ENCODE measurements at places on chromosomes 11 and 22. TPM values are rescaled to one million over a fixed set of nuclear protein-coding genes. Genes with fewer than 3 reads are reported as not detected.

FOLH1 gene
- total RNA-seq = not detected

CNIH2 gene
- total RNA-seq = 46.0 TPM

SERGEF gene
- 41.6 TPM for total RNA-seq

CYTH4 gene
- total RNA-seq = not detected

- DNase-seq = no peak
Observed at GRCh38 chr22:44025171-44026065, 1.3 kb downstream of the PARVB start.

OR56B1 gene
- total RNA-seq = not detected

- peak; percentile 92 for DNase-seq
Observed at GRCh38 chr11:66045177-66045639, 3.8 kb downstream of the GAL3ST3 start.

DNA sequence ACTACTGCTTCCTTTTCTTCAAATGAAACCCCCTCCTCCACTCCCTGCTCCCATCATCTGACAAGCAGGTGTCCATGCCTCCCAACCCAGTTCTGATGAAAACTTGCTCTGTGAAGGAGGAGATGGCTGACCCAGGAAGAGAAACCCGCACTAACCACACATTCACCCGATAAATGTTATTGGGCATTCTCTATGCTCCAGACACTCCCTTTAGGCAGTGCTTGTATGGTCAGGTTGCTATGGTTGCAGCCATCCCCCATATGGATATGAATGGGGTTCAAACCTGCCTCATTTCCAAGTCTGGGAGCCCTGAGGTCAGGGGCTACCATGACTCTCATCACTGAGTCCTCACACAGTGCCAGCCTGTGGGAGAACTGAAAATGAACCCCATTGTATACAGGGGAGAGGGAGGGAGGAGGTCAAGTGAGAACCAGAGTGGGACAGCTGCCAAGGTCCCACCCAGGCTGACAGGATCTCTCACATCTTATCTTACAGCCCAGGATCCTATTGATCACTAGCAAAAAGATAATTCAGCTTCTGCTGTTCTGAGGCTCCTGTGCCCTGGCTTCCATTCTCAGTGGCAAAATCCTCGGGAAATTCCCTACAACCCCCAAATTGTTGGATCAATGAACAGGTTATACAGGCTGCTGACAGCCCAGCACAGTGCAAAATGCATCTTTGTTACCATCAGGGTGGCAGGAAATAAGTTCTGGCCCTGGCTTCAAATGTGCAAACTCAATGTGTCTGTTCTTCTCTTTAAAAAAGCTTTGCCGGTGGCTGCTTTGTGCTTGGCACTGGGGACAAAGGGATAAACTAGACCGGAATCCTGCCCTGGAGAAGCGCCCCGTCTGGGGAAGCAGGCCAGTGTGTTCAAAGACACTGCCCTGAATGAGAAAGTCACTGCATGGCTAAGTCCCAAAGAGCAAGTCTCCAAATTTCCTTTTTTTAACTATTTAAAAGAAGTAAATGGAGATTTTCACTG lies 22.7 kb upstream of the ACER3 start:
- no peak for DNase-seq

DNA sequence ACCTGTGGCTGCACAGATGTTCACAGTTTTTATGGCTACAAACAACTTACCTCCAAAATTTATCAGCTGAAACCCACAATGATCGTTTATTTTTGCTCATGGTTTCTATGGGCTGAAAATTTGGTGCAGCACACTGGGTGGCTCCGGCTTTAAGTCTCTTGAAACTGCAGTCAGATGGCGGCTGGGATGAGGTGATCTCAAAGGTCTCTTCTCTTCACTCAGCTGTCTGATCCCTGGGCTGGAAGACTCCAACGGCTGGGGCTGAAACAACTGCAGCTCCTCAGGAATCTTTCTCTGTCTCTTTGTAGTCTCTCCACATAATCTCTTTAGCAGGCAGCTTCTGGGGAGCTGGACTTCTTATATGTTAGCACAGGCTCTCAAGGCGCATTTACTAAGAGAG lies 117.3 kb upstream of the FAT3 start:
- DNase-seq = no peak

DNA sequence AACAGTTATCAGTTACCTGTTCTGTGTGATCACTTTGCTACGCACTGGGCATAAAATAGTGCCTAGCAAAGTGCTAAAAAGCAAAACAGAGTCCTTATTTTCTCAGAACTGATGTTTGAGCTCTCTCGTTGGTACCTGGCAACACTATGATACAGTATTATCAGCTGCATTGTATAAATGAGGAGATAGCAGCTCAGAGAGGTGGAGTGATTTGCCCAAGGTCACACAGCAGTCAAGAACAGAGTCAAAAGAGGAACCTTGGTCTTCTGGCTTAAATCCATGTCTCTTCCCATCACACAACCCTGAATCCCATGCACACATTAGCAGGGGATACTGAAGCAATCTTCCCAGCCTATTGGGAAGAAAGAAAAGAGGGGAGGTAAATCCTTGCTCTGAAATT lies 580.5 kb downstream of the SOX6 start:
- DNase-seq = no peak

- DNase-seq = no peak
Observed at GRCh38 chr22:24585461-24585860, 7.4 kb downstream of the LRRC75B start.

- no peak for DNase-seq
Observed at GRCh38 chr11:35478471-35479091, 46.8 kb downstream of the PAMR1 start.

GRCh38 chr11:69240332-69241074 lies 53.5 kb upstream of the MYEOV start:
- DNase-seq = no peak

DNA sequence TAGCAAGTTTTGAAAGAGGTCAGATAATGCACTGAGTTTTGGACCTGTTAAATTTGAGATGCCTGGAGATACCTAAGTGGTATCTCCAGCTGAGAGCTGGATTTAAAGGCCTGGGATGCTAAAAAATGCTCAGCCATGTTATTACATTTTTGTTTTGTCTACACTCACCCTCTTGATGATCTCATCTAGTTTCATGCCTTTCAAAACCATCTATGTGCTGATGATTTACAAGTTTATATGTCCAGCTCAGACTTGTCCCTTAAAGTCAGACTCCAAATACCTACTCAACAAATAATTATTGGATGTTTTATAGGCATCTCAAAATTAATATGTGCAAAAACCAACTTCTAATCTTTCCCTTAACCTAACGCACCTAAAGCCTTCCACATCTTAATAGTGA lies 103.6 kb upstream of the OR9G4 start:
- no peak for DNase-seq

DNA sequence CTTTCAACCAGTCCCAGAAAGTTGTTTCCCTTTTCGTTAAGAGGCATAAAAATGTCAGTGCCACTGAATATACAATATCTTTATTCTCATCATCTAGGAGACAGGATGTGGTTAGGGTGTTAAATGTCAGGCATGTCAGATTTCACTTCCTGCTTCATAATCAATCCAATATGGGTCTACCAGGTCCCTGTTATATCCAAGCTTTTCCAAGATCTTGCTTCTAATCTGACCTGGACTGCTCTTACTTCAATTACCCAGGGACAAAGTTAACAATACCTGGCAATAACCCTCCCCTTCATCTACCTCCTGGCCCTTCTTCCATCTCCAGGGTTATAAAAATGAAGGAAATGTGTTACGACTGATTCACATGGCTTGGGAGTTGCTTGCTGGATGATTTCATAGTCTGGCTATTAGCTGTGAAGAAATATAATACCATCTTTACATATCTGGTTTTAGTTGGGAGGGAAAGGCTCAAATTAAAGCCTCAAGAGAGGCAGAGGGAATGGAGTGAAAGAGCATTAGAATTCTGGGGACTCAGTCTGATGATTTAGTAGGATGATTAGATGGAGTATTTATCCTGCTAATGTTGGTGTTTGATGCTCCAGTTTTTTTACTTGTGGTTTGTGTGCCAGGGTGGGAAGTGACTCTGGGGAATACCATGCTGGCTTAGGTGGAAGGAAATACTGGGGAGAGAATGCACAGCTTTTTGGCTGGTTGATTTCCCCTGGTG lies 534.3 kb downstream of the ETS1 start:
- DNase-seq = no peak

DNA sequence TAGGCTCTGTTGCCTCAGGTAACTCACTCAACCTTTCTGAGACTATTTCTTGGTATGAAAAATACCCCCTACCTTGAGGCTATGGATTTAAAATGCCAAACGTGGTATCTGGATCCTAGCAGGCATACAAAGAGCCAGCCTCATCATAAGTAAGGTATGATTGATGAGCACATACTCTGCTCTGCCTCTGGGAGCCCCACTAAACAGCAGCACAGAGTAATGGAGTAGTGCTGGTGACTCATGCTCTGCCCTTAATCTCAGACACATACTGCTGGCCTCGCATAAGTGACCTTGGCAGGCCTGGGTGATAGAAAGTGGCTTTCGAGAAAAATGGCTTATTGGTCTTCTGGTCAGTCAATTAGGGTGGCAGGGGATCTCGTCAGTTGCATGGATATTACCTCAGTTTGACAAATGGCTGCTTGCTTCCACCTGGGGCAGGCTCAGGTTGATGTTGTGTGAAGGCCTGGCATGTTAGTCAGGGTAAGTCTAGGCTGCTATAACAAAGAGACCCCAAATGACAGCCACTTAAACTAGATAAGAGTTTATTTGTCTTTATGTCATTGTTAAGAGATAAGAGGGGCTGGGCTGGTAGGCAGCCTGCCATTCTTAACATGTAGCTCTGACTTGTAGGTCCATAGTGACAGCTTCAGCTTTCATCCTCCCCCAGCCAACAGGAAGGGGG lies 15.2 kb upstream of the SLC6A5 start:
- DNase-seq = no peak

CDC42EP1 gene
- 22.6 TPM for total RNA-seq

GRCh38 chr11:110808248-110808647 lies 96.0 kb upstream of the ARHGAP20 start:
- no peak for DNase-seq

- no peak for DNase-seq
Observed at GRCh38 chr11:74070723-74071492, 62.0 kb upstream of the UCP3 start.

GRCh38 chr11:112455791-112456190 lies 195.1 kb upstream of the PLET1 start:
- DNase-seq = no peak

- DNase-seq = no peak
Observed at GRCh38 chr22:48277868-48278581, 1515.6 kb downstream of the TBC1D22A start.

- no peak for DNase-seq
Observed at GRCh38 chr11:33509632-33510031, 191.0 kb downstream of the C11orf91 start.

DNA sequence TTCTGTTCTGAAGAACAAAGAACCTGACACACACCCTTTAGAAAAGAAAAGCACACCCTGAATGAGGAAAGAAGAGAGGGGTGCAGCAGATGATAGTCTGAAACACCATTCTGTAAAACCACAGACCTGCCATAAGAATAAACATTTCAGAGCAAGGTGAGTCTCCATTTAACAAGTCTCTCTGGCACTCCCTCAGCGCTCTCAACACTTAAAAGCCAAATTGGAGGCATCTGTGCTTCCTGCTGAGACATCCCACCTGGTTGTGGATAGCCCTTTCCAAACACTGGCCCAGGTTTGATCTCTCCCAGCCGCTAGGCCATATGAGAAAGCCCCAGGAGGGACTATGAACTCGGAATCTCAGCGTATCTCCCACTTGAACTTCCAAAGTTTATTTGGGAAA lies 36.3 kb downstream of the ETS1 start:
- no peak for DNase-seq

GRCh38 chr22:48182031-48182430 lies 1419.6 kb downstream of the TBC1D22A start:
- DNase-seq = no peak

DNA sequence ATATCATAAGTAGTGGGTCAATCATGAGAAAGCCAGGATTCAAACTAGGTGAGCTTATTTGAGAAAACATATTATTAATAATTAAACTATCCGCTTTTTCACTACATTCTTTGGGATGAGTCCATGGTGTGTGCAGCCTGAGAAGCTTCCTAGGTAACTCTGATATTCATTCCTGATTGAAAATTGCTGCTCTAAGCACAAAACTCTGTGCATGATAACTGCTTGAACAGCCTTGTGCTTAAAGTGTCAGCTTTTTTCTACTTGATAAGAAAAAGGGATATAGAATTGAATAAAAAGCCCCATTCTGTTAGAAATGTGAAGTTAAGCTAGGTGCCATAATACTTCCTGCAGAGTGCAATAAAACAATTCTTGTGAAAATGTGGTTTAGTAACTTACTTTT lies 343.5 kb upstream of the LUZP2 start:
- no peak for DNase-seq

All from neural crest cell (in vitro differentiated cells).